Omental fat pad (tissue), 4 donors: ENCODE measurements at places on chromosomes 5 and 9. TPM values are rescaled to one million over a fixed set of nuclear protein-coding genes. Genes with fewer than 3 reads are reported as not detected.

Gene DAB2IP
- total RNA-seq, result 30.0 TPM

Gene TAF1L
- total RNA-seq, result not detected

Gene SEMA4D
- total RNA-seq, result 16.2 TPM

Gene TEX53
- total RNA-seq, result not detected

Gene CDH12
- total RNA-seq, result not detected

Gene IFNE
- total RNA-seq, result 1.8 TPM

Gene PHYKPL
- 82.9 TPM for total RNA-seq

DNA sequence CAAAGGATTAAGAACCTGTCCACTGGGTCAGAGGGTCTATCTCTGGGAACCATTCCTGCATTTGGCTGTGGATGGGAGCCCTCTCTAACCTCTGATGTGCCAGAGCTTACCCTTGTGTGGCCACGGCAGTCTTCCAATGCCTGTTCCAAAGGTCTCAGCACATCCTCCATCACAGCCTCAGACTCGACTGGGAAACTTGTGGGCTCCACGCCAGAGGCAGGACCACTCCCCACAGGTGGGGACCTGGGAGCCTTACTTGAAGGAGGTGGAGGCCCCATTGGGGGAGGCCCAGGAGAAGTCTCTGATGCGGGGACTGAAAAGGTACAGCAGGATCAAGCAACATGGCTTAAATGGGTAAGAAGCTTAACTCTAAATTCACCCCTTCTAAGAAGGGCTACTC lies 4.4 kb downstream of the EIF4EBP3 start:
- DNase-seq, result no peak

GRCh38 chr9:89544279-89544661 lies 46.4 kb upstream of the SEMA4D start:
- DNase-seq, result no peak

GRCh38 chr5:87151547-87151946 lies 116.1 kb upstream of the RASA1 start:
- no peak for DNase-seq

DNA sequence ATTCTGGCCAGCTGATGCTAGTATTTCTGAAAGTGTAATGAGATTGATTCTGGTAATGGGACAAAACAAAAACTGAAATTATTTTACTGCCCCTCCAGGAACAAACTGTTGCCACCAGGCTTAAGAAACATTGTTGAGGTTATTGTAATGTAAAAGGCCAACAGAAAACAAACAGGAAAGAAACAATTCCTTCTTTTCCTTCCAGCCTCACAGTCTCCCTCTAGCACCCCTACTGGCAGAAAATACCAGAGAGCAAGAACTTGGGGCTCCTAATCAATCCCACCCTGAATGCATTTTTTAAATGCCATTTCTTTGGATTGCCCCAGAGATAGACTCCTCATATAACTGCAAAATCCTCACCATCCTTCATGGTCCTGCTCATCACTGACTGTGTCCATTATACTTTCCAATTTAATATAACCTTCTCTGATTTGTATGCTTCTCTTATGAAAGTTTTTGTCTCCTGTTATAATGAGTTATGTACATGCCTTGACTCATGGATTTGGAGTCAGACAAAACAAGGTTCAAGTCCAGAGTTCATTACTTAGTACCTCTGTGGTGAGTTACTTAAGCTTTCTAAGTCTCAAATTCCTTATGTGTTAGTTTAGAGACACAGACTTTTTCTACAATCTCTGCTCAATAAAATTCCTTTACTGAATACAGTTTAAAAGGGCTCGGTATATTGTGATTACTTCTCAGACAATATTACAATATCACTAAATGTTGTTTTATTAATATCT lies 157.9 kb upstream of the FBN2 start:
- DNase-seq, result no peak

- DNase-seq, result no peak
Measured at GRCh38 chr9:79657891-79658290, 86.1 kb downstream of the TLE4 start.

GRCh38 chr9:10387282-10387681 lies 225.5 kb downstream of the PTPRD start:
- DNase-seq, result no peak

DNA sequence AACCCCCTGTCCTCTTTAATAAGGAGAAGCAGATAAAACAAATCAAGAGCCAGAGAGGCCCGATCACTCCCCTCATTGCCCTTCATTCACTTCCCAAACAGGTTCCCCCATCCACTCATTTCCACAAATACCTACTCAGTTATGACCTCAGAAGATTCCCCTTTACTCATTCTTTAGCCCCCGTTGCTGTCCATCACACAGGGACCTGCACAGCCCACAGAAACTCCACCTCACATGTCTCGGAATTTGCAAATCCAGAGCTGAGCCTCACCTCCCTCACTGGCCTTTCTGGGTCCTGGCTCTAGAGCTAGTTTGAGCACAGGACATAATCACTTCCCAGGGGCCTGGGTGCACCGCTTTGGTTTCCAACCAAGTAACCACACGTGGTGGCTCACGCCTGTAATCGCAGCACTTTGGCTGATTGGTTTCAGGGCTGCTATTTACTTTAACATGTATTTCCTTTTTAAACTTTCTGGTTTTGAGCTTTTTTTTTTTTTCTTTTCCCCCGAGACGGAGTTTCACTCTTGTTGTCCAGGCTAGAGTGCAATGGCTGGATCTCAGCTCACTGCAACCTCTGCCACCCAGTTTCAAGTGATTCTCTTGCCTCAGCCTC lies 17.8 kb downstream of the ATP6V0E1 start:
- DNase-seq, result no peak

DNA sequence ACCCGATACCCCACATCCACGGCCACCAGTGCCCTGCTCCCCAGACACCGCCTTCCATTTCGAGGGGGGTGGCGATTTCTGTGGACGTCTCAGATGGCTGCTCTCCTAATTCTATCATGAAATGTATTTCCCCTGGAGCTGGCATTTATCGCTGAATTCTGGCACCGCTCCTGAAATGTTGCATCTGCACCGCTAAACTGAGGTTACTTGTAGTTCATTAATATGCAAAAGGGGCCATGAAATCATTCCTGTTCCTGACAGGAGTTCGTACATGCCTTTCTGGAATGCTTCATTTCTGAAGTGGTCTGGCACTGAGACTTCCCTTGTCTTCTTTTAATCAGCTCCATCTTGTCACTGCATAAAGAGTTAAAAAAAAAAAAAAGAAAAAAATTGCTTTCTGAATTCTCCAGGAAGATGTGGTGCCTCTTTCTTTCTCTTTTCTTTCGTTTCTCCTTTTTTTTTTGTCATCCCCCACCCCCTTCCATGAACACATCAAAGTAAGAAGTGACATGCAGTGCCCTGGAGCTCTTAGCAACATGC lies 97.7 kb upstream of the SMARCA2 start:
- DNase-seq, result no peak

- no peak for DNase-seq
Measured at GRCh38 chr9:127612939-127613582, 984 bp downstream of the STXBP1 start.

- DNase-seq, result no peak
Measured at GRCh38 chr5:114208588-114208987, 153.3 kb upstream of the KCNN2 start.

- no peak for DNase-seq
Measured at GRCh38 chr5:53179691-53180090, 70.1 kb upstream of the MOCS2 start.

DNA sequence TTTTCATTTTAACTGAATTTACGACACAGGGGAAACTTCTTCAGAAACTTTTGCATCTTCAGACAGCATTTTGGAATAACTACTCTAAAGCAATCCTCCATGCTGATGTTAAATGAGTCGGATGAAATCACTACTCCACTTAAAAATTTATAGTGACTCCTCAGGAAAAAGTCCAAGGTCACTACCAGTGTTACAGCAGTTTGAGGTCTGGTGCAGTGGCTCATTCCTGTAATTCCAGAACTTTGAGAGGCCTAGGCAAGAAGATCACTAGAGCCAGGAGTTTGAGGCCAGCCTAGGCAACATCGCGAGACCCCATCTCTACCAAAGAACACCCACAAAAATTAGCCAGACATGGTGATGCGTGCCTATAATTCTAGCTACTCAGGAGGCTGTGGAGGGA lies 5.9 kb upstream of the GAS1 start:
- DNase-seq, result no peak

DNA sequence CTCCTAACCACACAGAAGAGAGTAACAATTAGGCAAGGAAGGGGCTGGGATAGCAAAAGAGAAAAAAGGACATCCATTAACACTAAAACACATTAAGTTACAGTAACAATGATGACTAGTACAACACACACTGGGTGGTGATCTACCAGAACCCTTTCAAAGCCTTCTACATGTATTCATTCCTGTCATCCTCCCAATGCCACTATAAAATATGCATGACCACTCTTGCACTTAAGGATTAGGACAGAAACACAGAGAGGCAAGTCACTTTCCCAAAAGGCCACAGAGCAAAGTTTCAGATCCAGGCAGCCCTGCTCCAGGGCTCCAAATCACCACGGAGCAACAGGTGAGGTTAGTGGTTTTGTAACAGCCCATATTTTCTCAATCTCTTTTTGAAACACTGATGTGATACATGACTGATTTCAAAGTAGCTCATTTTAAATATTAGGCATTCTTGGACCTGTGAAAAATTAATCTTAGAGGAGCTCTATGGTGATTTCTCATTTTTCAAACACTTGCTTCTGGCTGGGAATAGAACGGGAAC lies 86.7 kb downstream of the AUH start:
- no peak for DNase-seq

DNA sequence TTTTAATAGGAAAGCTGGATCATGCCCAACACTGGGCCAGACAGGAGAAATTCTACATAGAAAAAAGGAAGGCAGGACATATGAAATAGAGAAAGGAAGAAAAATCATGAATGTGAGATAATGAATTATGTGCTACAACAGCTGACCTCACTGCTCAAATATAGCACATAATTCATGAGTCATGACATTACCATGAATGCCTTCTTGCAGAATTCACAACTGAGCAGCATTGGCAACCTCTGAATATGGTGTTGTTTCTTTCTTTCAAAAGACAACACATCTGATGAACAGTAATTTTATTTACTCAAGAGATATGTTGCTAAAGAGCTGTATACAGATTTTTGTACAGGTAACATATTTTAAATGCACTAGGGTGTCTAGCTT lies 34.4 kb downstream of the APBA1 start:
- no peak for DNase-seq

DNA sequence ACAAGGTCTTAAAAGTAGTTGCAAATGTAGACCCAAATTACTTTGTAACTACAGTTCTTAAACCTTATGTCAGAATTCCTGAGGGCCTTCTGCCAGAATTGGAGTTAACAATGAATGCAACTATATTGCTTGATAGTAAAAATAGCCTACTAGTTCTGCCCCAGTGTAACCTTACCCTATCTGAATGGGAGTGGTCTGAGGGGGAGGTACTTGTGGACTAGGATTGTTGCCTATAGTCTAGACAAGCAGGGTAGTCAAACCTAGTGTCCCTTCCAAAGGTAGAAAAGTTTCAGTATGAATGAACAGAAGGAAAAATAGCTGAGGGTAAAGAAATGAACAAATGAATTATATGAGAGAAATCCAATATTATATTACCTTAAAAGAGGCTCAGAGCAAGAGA lies 242.2 kb downstream of the PJA2 start:
- no peak for DNase-seq

- no peak for DNase-seq
Measured at GRCh38 chr9:93244510-93245436, 60.8 kb downstream of the WNK2 start.

DNA sequence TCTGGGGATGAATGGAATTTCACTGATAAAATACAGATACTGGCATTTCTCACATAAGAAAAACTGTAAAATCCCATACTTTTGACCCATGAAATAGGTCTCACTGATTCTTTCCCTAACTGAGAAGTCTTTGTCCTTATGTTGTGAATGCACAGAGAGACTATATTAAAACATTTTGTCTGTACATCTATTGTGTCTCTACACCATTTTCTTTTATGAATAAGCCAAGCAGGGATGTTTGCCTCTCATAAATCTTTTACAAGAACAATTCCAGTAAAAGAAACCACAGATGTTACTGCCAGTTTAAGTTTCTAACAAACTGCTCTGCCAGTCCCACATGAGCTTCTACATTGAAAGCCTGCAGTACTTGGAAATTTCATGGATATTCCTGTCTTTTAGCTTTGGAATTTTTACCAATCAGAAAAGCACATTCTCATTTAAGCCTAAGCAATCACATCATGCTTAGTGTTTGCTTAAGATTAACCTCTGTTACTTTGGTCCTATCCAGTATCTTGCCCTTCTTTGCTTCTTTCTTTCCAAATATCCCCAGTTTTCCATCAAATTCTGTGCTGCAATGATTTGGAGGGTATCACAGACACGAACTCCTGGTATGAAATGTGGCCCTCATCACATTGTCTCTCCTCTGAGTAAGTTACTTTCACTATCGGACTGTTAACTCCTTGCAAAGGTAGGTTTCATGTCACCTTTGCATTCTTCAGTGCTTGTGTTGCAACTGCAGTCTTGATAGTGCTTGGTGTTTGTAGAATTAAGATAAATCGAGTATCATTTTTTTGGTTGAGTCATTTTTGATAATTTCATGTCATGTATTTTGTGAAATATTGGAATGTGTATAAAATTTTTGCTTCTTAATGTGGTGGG lies 415.1 kb upstream of the ADAMTSL1 start:
- no peak for DNase-seq

DNA sequence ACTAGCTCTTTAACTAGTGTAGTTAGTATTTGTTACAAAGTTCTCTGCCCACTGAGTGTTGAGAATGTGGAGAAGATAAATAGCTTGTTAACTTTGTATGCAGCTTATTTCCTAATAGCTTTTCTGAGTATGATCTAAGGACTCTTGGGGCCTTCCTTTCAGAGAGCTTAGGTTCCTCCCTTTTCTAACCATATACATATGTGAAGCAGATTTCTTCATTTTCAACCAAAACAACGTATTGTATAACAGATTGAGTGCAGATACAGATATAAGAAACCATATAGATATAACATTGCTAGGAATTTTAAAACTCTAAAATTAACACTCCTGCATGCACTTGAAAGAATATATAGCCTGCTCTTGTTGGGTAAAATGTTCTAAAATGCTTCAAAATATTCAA lies 70.4 kb downstream of the SCAMP1 start:
- no peak for DNase-seq

DNA sequence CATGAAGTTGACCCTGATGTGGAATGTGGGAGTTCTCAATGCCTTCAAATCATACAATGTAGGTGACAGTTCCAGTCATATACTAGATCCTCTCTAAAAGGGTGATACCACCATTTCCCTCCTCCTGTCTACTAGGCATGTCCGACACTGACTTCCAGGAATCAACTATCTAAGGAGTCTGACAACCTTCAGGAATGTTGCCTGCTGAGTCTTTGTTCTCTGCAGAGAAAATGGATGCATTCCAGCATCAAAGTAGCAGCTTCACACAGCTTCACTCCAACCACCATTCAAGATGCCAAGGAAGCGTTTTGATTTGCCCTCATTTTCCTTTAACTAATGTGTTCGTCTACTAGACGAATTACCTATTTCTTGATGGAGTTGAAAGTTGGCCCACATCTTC lies 530.2 kb downstream of the EBF1 start:
- DNase-seq, result no peak

DNA sequence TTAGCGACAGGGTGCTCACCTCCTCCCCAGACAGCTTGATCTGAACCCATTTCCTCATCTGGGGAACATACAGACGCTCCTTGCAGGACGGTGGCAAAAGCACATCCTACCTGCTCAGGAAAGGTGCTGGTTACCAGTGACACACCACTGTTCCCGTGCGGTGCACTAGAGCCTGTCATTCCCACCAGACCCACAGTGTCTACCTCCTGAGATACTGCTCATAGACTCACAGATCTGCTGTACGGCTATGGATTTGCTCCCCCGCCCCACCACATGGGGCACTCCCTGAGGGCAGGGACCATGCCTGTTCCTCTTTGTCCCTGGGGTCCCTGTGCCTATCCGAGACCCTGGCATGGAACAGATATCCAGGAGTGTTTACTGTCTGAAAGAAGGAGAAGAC lies 208.9 kb downstream of the PAX5 start:
- no peak for DNase-seq
